ENCODE measurements at places on chromosomes 5 and 9.

GRCh38 chr5:180115326-180116076, 43.9 kb upstream of the RNF130 start:
- no peak for DNase-seq

DNA sequence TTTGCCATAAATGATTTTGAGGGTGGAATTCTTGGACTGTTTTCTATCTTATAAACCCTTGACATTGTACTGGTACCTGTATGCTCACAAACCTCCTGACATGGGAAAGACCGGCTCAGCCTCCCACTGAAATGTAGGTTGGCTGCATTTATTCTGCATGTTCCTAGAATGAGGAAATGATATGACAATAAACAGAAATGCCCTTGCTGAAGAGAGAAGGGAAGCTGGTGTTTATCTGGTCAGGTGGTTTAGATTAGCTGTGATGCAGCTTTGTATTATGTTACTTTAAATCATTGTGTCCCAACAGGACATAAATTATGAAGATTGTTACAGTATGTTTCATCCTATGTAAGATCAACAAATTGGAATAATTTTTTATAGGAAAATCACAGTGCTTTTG, 23.1 kb upstream of the CATSPER3 start:
- no peak for DNase-seq

- DNase-seq, result no peak
Measured at GRCh38 chr9:126399251-126399650, 72.6 kb downstream of the MVB12B start.

DNA sequence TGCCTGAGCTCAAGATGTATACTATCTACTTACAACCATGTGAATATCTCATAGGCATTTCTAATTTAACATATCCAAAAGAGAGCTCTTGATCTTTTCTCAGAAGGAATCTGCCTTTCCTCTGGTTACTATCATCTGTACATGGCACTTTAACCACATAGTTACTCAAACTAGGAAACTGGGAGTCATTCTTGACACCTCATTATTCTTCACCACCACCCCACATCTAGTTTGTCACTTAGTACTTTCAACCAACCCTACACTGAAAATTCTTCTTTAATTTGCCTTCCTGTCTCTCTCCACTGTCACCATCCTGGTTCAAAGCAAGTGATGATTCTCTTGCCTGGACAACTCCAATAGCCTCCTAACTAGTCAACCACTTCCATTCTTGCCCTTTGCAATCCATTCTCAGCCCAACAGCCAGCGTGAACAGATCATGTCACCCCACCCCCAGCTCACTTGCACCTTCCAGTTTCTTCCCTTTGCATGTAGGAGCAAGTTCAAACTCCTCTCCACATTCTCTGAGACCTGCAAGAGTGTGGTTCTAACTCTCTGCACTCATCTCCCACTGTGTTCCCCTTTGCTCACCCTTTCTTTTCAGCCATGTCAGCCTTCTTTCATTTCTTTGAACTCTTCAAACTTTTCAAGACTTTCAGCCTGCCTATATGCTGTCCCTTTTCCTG, 17.3 kb upstream of the SMAD5 start:
- no peak for DNase-seq

DNA sequence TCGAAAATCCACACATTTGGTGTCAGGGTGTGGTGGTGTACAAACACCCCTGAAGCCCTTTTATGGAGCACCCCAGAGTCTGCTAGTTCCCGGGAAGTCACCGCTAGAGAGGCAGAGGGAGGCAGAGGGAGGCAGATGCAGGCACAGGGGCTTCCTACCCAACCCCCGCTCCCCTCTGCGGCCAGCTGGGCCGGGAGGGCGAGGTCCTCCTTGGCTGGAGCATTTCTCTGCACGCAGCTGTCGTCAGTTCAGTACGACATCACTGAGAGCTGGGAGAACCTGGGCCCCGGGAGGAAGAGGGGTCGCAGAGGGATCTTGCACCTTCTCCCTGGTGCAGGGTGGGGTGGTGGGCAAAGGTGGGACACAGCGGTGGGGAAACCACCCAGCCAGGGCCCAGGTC, 15.8 kb upstream of the UBAC1 start:
- DNase-seq, result no peak

DNA sequence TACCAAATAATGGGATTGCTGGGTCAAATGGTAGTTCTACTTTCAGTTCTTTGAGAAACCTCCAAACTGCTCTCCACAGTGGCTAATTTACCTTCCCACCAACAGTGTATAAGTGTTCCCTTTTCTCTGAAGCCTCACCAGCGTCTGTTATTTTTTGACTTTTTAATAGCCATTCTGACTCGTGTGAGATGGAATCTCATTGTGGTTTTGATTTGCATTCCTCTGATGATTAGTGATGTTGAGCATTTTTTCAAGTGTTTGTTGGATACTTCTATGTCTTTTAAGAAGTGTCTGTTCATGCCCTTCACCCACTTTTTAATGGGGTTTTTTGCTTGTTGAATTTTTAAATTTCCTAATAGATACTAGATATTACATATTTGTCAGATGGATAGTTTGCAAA, 28.4 kb upstream of the SUSD1 start:
- DNase-seq, result no peak

- DNase-seq, result no peak
Measured at GRCh38 chr5:177380805-177381126, 3.5 kb upstream of the SLC34A1 start.

- DNase-seq, result no peak
Measured at GRCh38 chr5:36378551-36378950, 76.8 kb upstream of the RANBP3L start.

DNA sequence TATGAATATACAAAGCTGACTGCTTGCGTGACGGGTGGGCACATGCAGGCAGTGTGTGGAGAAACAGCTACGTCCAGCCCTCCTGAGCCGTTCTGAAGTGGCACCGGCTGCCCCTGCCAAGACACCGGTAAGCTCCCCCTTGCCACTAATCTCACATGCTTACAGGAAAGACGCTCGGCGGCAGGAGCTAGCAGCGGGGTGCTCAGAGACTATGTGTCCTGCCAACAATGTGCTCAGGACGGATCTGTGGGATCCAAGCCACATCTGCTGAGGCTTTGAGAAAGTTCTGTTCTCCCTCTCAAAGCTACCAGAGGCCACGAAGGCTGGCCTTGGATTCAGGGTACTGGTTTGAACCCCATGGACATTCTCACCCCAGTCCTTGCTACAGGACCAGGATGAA, 157.2 kb upstream of the PHYKPL start:
- no peak for DNase-seq

DNA sequence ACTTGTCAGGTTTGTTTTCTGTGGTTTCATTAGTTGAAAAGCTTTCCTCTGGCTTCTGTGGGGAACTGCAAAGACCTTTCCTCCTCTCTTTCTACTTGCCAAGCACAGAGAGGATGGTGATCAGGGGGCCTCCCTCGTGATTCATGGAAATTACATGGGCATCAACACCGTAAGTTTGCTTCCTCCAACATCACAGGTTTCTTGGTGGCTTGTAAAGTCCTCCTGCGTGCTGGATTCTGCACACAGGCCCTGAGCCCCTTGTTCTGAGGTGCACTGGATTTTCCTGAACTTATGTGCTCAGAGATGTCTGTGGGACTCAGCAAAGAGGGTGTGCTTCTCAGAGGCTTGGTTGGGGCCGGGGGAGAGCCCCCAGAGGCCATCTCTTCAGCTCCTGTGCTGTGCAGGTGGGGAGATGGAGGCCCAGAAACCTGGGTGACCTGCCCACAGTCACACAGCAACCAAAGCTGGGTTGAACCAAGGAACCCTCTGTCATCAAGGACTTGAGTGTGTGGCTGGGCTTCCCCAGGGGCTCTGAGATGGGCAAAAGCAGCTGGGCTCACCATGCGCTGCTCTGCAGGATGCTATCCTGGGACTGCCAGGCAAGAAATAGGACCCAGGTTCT, 36.5 kb downstream of the RGS3 start:
- DNase-seq, result no peak

DNA sequence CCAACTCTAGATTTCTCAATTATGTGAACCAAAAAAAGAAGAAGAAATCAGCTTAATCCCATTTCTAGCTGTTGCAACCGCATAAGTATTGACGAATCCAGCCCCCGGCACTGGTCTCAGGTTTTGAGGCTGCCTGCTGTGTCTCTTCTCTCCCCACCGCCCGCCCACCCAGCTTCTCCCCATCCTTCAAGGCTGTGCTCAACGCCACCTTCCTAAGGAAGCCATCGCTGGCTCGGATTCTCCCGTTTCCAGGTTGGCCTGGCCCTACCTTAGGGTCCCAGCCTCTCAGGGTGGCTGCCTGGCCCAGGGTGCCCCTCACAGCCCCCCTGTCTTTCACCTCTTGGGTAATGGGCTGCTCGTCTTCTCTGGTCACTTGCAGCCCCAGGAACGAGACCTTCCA, 77.8 kb downstream of the HRH2 start:
- no peak for DNase-seq

DNA sequence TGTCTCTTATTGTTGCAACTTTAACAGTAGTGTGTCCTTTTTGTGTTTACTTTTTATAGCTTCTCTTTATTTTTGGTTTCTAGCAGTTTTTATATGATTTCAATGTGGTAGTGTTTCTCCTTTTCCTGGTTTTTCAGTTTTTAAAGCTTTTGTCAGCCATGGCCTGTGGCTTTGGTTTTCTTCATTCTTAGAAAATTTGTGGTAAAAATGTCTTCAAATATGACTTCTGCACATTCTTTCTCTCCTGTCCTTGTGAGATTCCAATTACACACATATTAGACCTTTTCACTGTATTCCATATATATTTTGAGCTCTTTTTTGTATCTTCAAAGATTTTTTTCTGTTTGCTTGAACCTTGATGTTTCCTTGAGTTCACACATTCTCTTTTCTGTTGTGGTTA, 180.5 kb downstream of the CNTLN start:
- DNase-seq, result no peak

DNA sequence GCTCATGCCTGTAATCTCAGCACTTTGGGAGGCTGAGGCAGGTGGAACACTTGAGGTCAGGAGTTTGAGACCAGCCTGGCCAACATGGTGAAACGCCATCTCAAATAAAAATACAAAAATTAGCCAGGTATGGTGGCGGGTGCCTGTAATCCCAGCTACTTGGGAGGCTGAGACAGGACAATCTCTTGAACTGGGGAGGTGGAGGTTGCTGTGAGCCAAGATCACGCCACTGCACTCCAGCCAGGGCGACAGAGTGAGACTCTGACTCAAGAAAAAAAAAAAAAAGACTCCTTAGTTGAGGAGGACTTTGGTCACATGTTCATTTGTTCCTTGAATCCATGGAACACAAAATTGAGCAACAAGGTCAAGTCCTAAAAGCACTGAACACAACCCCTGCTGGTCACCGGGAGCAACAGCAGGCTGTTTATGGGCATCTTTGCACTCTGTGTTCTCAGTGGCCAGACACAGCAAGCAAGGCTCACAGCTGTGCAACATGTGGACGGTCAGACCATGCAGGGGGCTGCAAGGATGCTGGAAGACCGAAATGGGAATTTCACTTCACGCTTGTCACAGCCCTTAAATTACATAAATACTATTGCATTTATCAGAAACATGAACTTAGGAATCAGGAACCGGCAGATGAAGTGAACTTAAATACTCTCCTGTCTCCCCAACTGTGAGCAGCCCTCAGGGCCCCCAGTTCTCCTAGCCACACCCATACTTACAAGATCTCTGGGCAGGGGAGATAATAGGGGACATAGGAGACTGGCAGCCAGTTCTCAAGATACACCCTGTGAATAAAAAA, 2.8 kb downstream of the GBGT1 start:
- DNase-seq, result no peak

DNA sequence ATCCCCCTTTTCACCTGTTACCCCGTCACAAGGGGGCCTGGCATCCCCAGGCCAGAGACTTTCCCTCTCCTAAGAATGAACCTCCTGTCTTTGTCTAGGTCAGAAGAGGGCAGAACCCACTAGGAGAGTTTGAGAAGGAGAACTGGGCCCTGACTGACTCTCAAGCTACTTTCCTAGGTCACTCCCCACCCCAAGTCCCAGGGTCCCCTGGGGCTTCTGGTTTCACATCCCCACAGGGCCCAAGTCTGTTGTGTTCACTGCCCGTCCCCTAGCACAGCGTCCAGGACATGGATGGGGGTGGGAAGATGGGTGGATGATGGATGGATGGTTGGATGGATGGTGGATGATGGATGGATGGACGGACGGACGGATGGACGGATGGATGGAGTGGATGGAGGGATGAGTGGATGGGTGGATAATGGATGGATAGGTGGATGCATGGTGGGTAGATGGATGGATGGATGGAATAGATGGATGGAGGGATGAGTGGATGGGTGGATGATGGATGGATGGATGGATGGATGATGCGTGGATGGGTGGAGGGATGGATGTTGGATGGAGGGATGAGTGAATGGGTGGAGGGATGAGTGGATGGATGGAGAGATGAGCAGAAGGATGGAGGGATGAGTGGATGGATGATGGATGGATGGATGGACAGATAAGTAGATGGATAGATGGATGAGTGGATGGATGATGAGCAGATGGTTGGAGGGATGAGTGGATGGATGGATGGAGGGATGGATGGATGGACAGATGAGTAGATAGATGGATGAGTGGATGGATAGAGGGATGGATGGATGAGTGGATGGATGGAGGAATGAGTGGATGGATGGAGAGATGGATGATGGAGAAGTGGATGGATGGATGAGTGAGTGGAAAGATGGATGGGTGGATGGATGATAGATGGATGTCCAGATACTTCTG, 50.6 kb downstream of the KCNT1 start:
- DNase-seq, result no peak

DNA sequence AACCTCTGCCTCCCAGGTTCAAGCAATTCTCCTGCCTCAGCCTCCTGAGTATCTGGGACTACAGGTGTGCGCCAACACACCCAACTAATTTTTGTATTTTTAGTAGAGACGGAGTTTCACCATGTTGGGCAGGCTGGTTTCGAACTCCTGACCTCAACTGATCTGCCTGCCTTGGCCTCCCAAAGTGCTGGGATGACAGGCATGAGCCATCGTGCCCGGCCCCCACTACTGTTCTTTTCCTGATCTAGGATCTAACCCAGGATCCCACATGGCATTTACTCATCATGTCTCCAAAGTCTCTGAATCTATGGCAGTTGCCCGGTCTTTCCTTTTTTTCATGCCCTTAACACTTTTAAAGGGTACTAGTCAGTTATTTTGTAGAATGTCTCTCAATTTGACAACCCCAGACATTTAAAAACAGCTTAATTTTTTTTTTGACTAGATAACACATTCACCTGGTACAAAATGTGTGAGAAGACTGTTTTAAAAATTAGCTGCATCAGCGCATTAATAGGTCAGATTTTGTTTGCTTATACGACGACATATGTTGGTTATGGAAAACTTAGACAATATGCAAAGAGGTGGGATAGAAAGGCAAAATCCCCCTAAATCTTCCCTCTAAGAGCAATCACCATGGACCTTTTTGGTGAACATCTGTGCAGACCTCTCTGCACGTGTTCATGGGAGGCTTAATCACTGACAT, 46.5 kb downstream of the STOM start:
- no peak for DNase-seq
